ENCODE measurements at places on chromosomes 3 and 15.

DNA sequence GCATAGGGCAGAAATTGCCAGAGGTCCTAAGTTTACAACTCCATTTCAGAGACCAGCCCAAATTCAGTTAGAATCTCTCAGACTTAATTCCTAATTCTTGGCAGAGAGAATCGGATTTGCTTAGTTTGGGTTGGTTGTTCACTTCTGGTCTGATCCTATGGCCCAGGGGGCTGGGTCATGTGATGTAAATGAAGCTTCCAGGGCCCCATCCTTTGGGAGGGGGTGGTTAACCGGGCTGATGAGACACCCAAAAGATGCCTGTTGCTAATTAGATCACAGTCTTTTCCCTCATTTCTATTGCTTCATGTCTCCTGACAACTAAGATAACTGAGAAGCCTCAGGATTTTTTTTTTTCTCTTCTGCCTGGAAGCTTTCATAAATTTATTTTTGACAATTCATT lies 11.1 kb upstream of the ZNF620 start:
- no peak for DNase-seq

GRCh38 chr3:119508172-119508845 lies 10.0 kb downstream of the TIMMDC1 start:
- DNase-seq = no peak

GRCh38 chr3:37198996-37199395 lies 24.6 kb upstream of the LRRFIP2 start:
- DNase-seq = no peak

DNA sequence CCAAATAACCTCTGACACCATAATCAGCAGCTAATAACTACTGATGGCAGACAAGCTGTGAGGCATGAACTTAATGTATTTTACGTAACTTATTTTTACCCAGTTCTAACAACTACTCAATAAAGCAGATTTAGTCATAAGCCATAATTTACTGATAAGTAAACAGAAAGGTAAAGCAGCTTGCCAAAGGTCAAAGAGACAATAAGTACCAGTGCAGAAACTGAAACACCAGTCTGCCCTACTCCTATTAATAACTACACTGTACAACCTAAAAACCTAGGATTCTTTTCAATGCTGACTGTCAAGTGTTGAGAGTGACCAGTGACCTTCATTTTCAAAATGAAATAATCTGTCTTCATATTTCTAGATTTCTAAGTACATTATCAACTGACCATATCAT lies 152.2 kb downstream of the NR2E3 start:
- no peak for DNase-seq

- no peak for DNase-seq
Observed at GRCh38 chr3:40971191-40972168, 227.8 kb upstream of the CTNNB1 start.

GRCh38 chr15:91611561-91612323 lies 241.8 kb upstream of the SLCO3A1 start:
- DNase-seq = no peak

DNA sequence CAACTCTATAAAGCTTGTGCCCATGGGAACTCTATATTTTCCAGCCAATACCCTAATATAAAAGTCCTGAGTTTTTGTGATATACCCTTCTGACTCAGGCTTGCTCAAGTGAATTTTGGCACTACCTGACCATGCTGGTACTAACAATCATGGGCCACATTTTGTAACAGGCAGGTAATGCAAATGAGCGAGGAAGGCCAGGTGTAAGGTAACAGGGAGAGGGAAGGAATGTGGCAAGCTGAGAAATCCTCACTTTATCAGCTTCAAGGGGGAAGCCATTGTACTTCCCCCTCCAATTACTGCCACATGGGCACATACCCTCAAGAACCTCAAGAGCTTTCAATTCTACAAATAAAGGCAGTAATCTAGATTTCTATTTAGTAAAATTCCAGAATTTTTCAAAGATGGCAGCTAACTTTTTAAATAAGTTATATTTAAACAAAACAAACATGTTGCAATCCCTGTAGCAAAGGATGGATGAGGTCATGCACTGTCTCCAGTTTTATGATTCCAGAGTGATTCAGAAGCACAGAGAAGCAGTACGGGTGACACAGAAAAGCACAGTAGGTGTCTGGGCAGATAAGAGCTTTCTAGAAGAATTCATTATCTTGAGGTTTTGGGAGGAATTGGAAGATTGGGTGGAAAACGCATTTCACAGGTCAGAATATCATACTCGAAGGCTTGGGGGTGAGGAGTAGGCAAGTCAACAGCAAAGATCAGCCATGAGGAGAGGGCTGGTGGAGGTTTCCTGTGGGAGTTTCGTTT lies 87.6 kb downstream of the FOXP1 start:
- DNase-seq = no peak

DNA sequence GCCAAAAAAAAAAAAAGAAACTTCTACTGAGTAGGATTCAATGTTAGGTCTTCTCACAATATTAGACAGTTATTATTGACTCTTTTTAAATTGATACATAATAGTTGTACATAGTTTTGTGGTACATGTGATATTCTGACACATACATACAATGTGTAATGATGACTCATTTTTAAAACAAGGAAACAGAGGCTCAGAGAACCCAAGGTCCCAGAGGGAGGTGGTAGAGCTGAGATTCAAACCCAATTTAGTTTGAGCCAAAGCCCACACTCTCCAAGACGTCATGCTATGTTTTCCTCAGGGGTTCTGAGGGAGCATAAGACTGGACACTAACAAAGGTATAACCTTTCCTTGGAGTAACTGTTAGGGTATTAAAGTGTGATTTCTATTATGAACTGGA lies 40.6 kb downstream of the MYO5C start:
- DNase-seq = no peak

DNA sequence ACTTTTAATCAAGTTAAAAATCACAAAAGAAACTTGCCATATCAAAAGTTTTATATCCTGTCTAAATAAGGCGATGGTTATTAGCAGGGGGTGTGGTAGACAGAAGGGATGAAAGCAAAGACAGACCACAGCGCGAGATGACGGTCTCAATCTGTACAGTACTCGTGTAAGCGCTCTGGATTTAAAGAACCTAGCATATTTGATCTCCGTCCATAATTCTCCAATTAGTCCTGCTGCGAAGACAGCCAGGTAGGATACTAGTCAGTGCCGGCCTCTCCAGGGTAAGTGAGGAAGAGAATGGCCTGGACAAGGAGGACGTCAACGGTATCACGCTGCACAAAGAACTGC lies 701 bp downstream of the SGO1 start:
- no peak for DNase-seq
